ENCODE measurements at places on chromosomes 11 and 22.

- no peak for DNase-seq
Measured at GRCh38 chr11:84594602-84595001, 1032.5 kb downstream of the DLG2 start.

DNA sequence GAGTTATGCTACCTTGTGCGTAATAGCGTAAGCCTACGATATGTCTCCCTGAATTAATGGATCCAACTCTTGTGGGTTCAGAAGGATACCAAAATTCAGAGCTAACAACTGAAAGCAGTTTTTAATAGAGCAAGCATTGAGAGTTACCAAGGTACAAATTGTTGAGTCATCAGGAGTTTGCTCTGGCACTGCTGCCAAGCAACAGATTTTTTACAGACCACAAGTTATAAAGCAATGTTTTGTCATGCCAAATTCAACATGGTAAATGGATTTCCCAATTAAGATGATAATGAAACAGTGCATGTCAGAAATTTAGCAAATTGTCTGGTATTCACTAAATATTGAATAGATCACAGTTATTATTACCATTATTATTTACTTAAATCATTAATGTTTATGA, 295.6 kb downstream of the NELL1 start:
- no peak for DNase-seq

- DNase-seq: peak; percentile 71
Measured at GRCh38 chr22:38762551-38762983, 6.8 kb upstream of the SUN2 start.

DNA sequence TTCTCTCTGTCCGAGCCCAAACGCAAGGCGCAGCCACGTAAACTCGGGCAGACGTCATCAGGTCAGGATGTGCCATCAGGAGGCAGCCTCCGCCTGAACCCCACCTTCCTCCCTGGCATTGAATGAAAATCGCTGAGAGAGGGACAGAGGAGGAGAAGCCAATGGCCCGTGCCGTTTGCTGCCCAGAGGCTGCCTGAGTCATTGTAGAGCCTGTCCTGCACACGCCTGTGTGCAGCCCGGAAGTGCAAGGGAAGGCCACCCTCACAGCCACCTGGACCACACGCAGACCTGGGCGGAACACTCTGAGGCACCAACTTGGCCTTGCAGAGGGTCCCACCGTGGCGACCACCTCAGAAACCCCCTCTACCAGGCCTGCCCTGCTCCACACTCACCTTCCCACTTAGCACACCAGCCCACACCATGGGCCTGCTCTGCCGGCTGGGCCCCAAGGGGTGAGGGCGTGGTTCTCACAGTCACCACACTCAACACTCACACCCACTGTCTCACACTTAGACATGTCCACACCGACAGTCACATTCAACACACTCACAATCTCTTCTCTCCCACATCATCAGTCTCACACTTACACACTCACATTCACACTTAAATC, 9.1 kb downstream of the CHID1 start:
- no peak for DNase-seq

- no peak for DNase-seq
Measured at GRCh38 chr11:65851083-65851579, 6.8 kb downstream of the CFL1 start.

DNA sequence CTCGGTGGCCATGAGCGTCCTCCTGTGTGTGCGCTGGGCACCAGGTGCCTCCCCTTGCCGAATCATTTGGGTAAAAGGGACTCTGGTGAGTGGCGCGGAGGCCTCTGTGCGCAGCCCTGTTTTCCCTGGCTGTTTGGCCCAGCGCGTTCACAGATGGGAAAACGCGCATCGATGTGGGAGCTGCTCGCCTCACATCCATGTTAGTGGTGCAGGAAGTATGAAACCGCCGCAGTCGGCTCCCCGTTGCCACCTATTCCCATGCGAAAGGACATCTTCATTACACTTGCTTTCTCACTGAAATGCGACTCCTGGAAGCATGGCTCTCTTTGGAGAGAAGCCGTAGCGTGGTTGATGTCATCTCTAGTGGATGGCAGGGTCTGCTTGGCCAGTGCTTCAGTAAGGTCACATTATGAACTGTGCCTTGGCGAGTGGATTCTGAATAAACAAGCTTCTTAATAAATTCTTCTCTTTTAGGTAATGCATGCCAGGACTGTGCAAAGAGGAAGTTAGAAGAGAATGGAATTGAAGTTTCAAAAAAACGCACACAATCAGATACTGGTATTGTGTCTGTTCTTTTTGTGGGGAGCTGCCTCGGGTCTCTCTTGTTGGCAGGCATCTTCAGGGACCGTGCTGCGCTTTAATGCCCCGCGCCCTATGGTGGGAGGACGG, 26.3 kb downstream of the FAM118A start:
- no peak for DNase-seq

GRCh38 chr22:44254811-44255210, 57.9 kb downstream of the SHISAL1 start:
- DNase-seq: no peak

- DNase-seq: no peak
Measured at GRCh38 chr22:44880610-44881290, 128.4 kb downstream of the ARHGAP8 start.

DNA sequence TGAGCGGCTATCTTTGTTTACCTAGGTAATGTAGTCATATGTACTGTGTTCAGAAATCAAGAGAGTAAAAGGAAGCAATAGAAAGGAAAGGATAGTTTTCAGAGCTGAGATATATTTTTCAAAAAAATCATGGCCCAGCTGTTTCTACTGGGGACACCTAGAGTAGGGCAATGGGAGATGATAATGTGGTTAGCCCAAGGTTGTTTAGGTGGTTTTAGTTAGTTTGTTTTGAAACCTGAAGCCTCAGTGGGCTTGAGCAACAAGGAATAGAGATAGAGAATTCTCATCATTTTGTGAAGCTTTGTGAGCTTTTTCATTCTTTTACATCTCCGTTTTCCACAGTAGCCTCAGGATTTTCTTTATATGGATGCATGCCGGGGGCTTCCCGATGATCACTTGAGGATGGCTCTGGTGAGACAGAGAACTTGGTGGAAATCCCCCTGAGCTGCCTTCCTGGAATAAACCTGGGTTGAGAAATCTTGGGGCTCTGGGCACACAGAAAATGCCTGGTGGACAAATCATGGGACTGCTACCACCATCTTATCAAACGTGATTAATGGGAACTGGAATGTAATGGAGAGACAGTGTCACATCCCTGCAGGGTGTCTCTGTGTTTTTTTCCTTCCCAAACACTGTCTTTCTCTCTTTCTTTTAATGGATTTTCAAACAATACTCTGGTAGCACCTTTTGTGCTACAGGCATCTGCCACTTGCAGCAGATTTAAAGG, 49.0 kb downstream of the ARHGAP42 start:
- no peak for DNase-seq

- DNase-seq: no peak
Measured at GRCh38 chr11:47553406-47553743, 443 bp upstream of the CELF1 start.

DNA sequence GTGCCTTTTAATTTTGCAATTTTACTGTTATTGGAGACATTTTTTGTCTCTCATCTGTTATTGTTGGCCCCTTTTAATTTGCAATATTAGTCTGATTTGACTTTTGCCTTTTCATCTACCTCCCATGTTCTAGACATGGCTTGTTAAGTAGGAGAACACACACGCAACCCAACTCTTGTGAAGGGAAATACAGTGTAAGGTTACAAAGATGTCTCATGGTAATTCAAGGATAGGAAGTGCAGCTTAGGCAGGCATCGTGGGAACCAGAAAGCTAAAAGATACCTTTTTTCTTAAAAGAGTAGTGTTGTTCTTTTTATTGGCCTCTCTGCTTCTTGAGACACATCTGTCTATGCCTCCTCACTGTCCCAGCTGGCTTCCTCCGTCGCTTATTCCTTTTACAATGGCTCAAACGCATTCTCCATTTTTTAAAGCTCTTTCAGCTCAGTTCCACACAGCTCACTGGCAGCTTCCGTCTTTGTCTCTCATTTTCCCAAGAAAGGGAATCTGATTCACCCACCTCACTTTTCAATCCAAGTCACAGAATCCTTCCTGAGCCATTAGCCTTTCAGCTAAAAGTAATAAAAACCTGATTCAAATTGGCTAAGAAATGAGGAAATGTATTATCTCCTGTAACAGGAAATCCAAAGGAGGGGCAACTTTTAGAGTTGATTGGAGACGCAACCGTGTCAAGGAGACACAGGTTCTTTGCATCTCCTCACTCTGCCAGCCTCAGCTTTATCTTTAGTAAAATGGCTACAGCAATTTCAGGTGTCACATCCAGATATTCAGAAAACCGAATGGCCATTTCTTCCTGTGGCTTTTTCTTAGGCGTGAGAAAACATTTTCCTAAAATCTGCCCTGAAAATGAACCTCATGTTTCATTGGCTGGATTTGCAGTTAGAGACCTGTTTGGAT, 57.2 kb downstream of the SIK2 start:
- DNase-seq: no peak

- no peak for DNase-seq
Measured at GRCh38 chr22:48936391-48936790, 891.3 kb downstream of the BRD1 start.

GRCh38 chr11:63915961-63916836, 765 bp downstream of the RCOR2 start:
- DNase-seq: peak; percentile 60

DNA sequence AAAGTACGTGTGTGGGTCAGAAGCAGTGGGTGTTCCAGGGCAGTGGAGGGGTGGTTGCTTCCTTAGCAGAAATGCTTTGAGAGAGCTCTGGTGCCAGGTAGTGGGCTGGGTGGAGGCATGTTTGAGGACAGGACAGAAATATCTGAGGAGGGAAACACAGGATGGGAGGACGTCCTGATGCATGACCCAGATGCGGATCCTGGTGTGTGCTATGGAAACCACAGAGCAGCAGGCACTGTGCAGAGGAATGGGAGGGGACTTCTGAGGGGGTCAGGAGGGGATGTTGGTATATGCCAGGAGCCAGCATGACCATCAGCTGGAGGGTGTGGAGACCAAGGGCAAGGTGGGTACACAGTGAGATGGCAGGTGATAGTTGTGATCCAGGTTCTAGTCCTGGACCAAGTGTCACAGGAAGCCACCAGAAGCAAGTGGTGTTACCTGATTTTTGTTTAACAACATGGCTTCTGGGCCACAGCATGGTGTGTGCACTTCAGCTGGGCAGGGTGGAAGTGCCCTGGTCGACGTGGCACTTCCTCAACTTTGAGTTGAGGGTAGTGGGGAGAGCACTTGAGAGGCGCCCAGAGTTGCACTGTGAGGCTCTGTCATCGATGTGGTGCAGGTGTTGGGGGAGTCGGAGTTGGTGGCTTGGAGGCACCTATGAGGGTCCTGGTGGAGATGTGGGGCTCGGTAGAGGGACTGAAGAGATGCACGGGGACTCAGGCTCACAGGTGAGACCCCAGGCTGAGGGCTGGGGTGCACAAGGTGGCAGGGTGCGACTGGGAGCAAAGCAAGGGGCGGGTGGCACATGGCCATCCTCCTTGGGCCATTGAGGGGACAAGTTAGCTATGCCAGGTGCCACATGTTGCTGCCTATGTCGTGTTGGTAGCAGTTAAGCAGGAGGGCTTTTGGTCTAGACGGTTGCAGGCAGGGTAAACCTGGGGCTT, 7.5 kb downstream of the DGCR8 start:
- DNase-seq: no peak

Measured in NCI-H2171 (cell line).